ENCODE measurements at places on chromosomes 2 and 18.

DNA sequence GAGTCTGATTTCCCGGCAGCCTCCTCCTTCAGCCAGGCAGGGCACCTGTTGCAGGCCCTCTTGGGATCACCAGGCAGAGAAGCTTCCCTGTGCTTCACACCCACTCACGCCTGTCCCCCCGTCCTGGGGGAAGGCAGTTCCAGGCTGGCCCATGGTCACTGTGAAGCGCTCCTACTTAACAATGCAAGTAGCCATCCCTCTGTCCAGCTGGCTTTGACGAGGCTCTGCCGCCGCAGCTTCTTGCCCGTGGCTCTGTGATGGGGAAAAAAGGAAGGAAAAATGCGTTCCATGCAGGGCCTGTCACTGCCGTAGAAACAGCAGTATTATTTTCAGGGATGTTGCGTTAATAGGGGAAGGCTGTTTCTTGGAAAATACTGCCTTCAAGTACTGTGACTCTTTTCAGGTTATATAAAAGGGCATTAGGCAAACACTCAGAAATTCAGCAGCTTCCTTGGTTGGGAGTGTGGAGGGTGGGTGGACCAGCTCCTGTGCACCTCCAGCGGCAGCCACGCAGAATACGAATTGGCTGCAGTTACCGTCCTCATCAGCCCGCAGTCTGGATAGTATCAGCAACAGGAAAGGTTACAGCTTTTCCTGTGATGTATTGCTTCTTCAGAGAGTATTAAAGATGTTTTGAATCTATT lies 232.3 kb downstream of the KLHL29 start:
- DNase-seq = no peak

DNA sequence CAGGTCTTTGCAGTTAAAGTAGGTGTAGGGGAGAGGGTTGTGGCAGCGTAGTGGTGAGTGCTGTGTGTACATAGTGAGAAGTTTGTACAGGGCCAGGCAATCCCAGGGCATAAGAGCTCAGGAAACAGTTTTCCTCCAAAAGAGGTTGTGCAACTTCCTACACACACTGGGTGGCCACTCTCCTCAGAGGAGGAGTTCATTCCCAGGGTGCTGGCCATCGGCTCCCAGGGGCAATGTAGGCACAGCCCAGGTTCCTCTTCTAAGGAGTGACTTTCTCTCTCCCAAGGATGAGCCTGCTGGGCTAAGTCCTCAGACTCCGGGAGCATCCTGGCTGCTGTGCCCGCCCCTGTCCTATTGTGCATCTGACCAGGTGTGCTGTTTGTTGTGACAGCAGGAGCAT lies 3.0 kb downstream of the ACOXL start:
- no peak for DNase-seq

DNA sequence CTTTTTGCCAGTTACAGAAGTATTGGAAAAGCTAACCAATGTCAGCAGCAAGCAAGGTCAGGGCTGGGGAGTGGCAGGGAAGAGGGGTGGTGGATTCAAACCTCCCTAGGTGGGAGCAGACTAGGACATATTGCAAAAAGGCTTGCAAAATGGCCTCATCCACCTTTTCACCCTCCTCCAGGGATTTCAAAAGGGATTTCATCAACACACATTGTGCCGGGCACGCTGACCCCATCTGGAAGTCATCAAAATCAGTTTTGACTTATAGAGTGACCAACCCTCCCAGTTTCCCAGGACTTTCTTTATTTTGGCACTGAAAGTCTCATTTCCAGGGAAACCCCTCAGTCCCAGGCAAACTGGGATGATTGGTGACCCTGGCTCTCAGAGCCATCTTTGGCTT lies 94.7 kb downstream of the BIN1 start:
- no peak for DNase-seq

DNA sequence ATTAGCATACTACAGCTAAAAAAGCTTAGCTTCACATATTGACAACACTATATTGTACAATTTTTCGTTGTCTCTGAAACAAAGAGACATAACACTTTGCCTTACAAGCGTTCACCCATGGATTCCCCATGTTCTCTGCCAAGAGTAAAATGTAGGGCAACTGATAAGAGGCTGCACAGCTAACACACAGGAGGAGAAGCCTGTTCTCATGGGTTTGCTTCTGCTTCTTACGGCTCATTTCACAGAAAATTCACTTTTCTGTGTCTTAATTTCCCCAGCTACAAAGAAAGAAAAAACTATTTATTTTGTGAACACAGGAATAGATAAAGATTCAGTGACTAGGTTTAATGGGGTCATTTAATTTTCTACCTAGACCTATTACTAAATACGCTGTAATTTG lies 182.8 kb upstream of the DLGAP1 start:
- no peak for DNase-seq

GRCh38 chr2:203948733-203949132 lies 12.2 kb downstream of the ICOS start:
- DNase-seq = no peak

DNA sequence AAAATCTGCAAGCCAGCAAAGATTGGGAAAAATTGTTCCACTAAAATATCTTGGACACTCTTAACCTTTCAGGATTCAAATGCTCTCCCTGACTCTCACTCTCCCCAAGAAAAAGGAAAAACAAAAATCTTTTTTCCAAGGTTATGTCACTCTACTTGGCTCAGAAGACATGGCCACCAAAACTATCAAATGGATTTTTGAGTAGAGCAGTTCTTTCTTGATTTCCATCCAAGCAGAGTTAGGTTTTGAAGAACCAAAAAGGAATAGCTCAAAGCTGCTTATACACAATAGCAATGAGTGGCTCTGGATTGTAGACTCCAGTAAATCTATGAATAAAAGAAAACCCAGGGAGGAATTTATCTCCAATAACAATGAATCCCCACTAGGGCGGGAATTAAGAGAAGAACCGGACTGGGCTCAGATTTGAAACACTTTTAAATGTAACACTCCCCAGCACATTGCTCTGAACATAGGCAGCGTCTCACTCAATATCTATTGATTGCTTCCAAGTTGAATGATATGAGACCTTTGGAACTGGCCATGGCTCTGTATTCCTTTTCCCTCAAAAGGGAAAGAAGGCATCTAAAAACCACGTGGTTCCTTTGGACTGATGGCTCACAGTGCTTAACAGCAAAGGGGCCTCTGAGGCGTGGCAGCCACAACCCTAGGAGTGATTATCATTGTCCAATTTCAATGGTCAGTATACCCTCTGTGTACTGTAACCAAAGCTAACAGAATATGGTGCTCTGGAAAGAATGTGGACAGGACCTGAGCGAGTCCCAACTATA lies 68.3 kb downstream of the SPRED2 start:
- DNase-seq = no peak

DNA sequence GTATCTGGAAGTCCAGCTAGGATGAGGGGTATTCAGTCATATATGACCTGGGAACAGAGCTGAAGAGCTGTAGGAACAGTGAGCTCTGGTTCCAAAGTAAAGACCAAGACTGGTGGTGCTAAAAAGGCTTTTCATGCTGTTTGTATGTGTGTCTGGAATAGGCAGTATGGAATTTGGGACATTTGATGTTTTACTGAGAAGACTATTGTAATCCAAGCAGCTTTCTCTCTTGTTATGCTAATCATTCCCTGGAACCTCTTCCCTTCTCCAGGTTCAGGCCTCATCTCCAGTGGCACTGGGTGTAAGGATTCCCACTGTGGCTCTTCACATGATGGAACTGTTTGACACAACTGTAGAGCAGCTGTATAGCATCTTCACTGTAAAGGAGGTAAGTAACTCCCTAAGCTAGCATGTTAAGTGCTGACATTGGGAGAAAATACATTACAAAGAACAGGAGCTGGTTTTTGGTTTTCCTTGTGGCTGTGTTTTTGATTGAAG lies 23.3 kb downstream of the C2orf74 start:
- DNase-seq = no peak

DNA sequence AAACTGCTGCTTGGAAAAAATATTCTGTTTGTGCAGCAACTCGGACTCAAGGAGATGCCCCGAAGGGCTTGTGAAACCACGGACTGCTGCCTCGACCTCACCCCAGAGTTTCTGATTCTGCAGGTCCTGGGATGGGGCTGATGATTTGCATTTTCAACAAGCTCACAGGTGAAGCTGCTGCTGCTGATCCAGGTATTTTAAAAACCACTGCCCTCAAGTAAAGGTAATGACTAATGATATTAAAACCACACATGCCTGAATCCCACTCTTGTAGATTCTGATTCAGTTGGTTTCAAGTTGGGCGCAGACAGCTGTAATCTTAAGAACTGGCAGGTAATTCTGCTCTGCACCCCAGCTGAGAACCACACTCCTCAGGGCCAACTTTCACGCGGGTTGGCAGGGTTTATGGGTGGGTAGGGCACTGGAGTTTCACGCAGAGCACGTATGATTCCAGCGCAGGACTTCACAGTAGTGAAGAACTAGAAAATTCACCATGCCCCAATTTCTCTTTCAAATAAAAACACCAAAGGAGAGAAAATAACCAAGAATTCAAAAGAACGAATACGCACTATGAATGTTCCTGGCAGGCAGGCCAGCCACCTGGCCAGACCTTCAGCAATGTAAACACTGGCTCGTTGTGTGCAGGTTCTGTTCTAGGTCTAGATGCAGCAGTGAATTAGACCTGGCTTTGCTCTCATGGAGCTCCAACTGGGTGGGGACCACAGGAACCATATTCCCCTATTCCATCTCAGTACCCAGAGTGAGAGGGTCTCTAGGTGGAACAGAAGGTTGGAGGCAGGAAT lies 74.6 kb upstream of the ZFP36L2 start:
- DNase-seq = no peak
